ENCODE measurements at places on chromosomes 11 and 22.

- no peak for DNase-seq
These were observed 17.9 kb downstream of the BRSK2 start for GRCh38 chr11:1407668-1408067.

DNA sequence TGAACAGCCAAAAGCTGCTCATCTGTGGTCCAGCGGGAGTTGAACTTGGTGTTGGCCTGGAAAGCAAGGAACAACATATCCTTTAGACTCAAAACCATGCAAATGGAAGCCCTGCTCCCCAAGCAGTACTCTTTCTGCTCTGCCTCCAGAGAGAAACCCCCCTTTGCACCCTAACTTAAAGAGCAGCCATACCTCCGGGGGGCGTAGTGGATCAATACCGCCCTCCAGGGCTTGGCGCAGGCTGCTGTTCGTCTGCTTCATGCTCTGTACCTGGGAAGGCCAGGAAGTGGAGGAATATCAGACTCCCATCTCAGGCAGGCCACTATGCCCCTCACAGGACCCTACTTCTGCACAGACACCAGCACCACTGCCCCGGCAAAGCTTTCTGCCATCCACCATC, 4.3 kb downstream of the RCOR2 start:
- DNase-seq = no peak

DNA sequence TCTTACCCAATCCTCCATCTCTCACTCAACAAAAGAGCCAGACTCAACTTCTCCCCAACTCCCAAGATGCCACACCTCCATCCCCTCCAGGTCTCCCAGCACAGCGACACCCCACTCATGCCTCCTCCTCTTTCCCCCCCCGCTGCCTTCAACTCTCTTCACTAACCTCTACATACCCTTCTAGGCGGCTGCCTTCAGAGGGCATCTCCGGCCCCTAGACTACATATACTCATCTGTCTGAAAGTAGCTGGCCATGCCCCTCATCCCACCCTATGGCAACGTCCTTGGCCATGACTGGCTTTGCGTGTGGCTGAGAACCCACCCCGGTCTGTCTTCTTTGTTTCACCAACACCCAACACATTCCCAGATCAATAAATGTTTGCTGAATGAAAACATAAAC, 81.7 kb upstream of the TMEM45B start:
- DNase-seq = no peak

GRCh38 chr11:69944146-69944795, 125.1 kb upstream of the FGF3 start:
- no peak for DNase-seq
